ENCODE measurements at places on chromosomes 1 and 21.

DNA sequence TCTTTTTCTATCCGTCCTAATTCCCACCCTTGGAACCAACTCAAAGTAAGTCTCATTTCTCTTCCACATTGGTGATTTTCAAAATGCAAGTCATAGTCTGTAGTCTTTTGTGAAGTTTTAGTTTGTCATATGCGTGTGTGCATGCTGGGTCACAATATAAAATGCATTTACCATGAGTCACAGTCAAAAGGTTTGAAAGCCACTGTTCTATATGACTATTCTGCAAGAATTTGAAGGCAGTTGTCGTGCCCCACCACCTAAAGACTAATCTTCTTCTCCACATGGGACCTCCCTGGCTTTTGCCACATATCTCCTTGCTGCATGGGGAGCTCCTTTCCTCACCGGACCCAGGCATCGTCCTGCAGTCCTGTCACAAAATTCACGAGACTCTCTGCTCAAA lies 1.6 kb downstream of the STPG1 start:
- no peak for DNase-seq

DNA sequence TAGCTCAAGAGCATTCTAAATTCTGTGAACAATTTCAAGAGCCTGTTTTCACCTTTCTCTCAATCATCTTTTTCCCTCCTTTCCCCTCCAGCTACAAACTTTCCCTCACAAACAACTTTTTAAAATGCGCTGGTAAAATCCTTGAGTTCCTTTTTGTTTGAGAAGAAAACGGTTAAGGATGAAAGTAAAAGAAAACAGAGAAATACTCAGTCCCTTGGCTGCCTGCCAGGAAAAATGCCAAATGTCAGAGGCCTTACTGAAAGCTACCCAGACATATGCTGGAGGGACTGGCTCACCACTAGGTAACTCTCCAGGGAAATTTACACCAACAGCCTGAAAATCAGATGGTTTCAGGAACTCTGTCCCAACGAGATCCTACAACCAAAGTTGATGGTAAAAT lies 11.0 kb upstream of the SERBP1 start:
- no peak for DNase-seq

DNA sequence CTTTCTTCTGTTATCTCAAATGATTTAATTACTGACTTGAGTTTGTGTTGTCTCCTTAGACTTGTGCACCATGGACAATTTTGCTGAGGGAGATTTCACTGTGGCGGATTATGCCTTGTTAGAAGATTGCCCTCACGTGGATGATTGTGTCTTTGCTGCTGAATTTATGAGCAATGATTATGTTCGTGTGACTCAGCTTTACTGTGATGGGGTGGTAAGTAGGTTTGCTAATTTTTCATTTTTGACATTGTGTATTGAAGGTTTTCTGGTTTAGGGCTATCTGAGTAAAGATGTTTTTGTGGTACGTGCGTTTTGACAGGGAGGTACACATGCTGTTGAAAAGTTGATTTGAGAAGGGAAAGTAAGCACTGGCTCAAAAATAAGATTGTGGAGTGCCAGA lies 14.1 kb downstream of the TTC3 start:
- DNase-seq = no peak

- no peak for DNase-seq
Observed at GRCh38 chr1:73623946-73624345, 574.0 kb downstream of the LRRIQ3 start.

GRCh38 chr1:7121622-7121988 lies 336.4 kb downstream of the CAMTA1 start:
- DNase-seq = no peak

DNA sequence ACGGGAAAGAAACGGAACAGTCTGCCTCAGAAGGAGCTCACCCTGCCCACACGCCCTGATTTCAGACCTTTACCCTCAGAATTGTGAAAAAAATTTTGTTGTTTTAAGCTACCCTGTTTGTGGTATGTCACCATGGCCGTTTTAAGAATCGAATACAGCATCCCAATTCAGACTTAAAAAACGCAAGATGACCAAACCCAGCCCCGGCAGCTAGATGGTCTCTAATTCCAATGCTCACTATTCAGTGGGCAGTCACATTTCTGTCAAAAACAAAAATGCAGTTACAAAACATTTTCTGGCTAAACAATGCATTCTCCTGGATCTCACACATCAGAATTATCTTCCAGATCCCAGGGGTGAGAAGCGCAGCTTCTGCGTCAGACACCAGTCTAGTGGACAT lies 527.5 kb downstream of the SMYD3 start:
- DNase-seq = no peak

DNA sequence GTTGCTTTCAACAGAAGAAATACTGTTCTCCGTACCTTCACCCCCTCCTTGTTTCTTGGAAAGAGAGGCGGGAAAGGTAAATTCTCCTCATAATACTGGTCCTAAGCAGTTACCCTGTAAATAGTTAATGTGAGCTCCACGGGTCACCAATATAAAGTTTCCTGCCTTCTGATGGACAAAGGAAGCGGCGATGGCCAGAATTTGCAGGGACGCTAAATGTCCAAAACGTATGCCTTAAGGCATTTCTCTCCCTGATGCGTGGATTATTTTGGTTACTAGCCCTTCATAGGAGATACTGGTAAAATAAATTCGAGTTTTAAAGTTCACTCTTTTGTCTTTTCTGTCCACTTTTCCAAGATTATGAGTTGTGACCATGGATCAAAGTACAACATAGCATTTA lies 898 bp upstream of the PTGS2 start:
- DNase-seq = no peak

DNA sequence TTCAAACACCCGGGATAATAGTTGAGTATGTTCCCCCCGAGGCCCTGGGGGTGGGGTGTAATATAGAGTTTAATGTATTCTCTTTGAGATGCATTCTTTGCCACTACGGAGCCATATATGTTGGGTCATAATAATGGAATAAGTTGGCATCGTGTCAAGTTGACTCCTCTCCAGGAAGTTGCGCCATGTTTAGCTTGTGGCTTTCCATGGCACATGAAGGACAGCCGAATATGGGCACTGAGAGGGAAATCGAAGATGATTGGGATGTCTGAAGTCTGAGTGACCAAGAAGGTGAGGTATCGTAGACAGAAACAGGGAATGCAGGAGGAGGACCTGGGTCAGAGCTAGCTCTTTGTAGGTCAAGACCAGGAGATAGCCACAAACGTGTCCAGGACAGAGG lies 92.6 kb downstream of the PAX7 start:
- DNase-seq = no peak

DNA sequence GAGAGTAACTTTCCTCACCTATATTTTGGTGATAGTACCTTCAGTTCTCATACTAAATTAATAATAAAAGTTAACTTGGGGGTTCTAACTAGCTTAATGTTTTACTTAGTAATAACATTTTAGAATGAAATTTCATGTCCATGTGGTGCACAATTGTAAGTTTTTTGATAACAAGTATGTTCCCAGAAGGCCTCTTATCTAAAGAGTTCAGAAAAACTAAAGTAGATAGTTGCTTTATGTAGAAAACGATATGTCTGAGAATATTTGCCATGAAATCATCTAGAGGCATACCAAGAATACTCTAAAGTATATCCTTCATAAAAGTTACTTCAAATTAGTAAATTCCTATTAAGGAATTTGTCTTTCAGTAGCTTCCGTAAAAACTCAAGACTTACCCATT lies 10.2 kb upstream of the ADCY10 start:
- DNase-seq = no peak

- no peak for DNase-seq
Observed at GRCh38 chr1:207309745-207310273, 11.7 kb upstream of the CD55 start.

All from activated T-cell treated with anti-CD3 and anti-CD28 coated beads, Interleukin-2, amount 50 U/mL, for 1 hour (primary cell).